Stimulated activated effector memory CD8-positive, alpha-beta T cell treated with anti-CD3 and anti-CD28 coated beads, Interleukin-12 subunit alpha, Interleukin-12 subunit beta, amount 100 ng/mL, for 72 hours (primary cell): ENCODE measurements at places on chromosomes 2 and 18.

DNA sequence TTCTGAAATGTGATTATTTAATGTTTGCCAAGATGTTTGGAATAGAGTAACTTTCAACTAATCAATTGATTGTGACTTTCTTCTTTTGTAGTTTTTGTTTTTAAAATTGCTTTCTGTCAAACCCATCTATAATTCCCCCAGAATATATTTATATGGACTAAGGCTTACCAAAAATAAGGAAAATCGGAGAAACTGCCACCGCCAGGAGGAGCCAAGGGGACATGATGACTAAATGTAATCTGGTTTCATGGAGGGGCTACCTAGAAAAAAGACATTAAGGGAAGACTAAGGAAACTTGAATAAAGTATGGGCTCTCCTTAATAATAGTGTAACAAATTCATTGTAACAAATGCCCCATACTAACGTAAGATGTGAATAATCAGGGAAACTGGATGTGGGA is 19.5 kb downstream of the BOLA3 start:
- no peak for DNase-seq

DNA sequence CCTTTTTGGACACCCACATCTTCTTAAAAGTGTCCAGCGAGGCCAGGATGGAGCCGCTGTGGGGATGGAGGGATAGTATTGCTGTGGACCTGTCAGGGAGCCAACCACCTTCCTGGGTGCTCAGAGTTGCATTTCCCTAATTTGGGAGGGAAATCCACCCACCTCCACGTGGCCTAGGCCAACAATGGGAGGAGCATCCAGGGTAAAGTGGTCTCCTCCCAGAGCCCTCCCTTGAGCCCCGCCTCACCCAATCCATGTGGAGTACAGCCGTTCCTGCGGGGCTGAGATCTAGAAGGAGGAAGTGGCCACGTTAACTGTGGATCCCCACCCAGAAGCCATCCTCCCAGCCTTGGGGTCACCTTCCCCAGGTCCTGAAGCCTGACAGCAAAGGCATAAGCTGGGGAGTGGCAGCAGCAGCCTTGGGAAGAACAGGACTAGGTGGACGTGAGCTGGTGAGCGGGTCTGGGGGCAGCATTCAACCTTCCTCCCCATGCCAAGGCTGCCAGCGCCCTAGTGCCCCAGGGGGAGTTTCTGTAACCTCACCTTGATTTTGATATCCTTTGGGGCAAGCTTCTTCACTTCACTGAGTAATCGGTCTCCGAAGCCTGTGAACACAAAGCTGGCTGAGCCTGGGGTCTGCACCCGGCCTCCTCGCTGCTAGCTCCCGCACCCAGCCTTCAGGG is 6.8 kb downstream of the ACTR1B start:
- peak; percentile 45 for DNase-seq

DNA sequence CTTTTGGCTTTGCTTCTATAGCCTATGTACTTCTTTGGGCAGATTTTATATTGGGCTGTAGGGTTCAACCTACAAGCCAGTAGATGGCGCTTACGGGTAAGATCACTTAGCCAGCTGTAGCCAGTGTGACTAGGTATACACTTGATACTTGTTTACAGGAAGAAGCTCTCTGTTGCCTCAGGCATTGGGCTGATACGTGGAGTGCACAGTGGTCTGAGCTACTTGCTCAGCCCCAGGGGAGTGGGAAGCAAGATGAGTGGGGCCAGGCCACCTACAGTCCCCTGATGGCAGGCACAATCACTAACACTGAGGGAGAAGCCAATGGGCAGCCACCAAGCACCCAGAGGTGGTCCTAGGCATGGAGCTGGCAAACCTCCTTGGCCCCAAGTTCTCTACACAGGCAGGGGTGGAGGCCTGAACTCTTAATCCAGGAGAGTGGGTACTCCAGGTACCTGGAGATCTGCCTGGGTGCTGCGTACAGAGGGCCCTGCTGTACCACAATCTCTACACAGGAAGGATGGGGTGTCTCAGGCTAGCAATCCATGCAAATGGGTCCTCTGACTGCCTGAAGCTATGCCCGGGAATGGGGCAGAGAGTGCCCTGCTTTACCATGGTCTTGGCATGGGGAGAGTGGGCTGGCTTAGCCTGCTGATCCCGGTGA is 122.2 kb downstream of the NCOA1 start:
- peak; percentile 64 for DNase-seq

- DNase-seq = no peak
These were observed 8.0 kb downstream of the RNF125 start for GRCh38 chr18:32026491-32027086.

DNA sequence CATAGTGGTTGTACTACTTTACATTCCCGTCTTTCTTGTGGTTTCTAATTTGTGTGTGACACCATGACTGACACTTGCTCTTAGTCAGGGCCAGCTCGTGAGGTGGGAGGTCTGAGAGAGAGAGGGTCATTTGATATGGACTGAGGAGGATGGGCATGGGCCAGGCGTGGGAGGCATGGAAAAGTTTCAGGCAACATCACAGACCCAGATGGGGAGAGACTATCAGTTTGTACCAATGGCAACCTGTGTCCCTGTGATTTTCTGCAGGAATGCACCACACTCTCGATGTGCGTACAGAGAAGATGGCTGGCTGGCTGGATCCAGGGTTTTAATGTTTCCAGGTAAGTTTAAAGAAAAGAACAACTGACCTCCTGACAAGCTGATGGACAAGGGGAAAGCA is 273.6 kb downstream of the CYRIA start:
- no peak for DNase-seq

GRCh38 chr2:142649581-142649980 is 227.9 kb upstream of the KYNU start:
- no peak for DNase-seq

DNA sequence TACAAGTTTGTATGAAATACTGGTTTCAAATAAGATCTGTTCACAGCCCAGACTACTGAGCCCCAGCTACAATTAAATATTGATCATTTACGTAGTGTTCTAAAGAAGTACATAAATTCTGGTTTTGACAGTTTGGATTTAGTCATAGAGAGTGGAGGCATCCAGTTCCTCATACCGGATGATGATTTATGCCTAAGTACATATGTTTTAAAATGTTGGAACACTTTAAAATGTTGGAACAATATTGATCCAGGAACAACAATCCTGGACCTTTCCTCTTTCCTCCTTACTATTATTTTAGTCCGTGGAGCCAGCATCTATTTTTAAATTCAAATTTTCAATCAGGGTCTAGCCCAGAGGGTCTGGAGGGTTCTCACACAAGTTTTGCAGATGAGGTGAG is 22.8 kb upstream of the TTN start:
- no peak for DNase-seq

- no peak for DNase-seq
These were observed 17.9 kb downstream of the PLEKHA3 start for GRCh38 chr2:178498137-178498536.

- DNase-seq = no peak
These were observed 90.2 kb upstream of the SPATS2L start for GRCh38 chr2:200216310-200216709.

GRCh38 chr2:213229814-213230213 is 54.5 kb upstream of the SPAG16 start:
- DNase-seq = no peak

GRCh38 chr2:86000131-86000937 is 105.4 kb downstream of the POLR1A start:
- no peak for DNase-seq

GRCh38 chr2:170409164-170409535 is 231.2 kb downstream of the MYO3B start:
- peak; percentile 66 for DNase-seq

DNA sequence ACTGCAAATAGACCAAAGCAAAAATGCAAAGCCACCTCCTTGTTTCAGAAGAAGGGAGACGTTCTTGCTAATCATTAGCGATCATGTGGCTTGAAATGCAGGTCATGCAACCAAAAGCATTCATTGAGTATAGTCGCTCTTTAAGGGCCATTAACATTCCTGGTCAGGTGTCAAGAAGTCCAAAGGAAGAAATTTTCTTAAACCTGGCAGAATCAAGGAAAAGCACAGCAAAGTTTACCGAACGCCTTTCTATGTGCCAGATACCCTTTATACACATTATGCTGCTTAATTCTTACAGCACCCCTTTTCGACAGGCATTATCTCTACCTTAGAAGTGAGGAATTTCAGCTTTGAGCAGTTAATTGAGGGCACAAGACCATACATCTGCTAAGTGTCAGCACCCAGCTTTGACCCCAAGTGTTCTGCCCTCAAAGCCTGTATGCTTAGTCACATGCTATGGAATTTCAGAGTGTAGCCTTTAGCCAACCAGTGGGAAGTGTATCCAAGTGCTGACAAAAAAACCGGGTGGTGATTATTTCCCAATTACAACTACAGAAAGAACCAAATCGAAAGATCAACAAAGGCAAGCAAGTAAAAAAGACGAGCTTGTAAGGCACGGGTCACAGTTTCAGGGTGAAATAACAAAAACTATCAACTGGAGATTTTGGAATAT is 70.8 kb downstream of the EPHA4 start:
- no peak for DNase-seq

- DNase-seq = no peak
These were observed 415.0 kb upstream of the NRP2 start for GRCh38 chr2:205267323-205267722.

- DNase-seq = no peak
These were observed 47.1 kb upstream of the IGFBP5 start for GRCh38 chr2:216742411-216742810.

GRCh38 chr2:218383892-218384519 is 1.9 kb downstream of the SLC11A1 start:
- DNase-seq = no peak

- no peak for DNase-seq
These were observed 184.2 kb downstream of the RND3 start for GRCh38 chr2:150303281-150303680.

DNA sequence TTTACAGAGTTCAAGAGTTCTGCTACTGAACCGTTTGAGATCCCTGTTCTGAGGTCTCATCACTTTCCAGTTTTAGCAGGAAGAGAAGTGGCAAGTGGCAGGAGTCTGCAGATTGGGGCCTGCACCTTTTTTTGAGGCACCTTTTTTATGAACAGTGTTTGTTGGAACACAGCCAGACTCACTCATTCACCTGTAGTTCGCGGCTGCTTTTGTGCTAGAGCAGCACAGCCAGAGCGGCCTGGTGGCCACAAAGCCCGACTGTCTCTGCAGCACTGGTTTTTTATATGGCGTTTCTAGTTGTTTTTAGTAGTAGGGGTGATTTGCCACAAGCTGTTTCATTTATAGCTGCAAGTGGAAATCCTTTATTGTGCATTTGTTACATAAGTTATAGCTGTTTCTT is 8.6 kb downstream of the ACP1 start:
- no peak for DNase-seq

DNA sequence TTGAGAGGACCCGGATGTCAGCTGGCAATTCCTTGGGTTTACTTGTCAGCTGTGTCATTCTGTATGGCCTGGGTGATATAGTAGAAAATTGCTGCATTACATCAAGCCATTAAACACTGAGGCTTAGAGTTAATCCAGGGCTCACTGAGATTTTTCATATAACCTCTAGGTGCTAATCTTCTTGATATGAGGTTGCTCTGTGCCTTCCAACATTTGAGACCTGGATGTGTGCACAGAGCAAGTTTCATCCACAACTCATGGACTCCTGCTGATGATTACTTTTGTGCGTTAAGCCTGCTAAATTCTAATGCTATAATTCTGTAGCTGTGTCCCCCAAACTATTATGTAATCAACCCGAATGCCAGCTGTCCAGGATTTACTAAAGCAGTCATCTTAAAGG is 178.4 kb upstream of the CDH20 start:
- DNase-seq = no peak
